ENCODE measurements at places on chromosomes 6 and 20.

GRCh38 chr6:34177181-34177591 lies 31.3 kb upstream of the GRM4 start:
- DNase-seq: no peak

GRCh38 chr6:154805288-154805911 lies 72.2 kb downstream of the SCAF8 start:
- DNase-seq: no peak

DNA sequence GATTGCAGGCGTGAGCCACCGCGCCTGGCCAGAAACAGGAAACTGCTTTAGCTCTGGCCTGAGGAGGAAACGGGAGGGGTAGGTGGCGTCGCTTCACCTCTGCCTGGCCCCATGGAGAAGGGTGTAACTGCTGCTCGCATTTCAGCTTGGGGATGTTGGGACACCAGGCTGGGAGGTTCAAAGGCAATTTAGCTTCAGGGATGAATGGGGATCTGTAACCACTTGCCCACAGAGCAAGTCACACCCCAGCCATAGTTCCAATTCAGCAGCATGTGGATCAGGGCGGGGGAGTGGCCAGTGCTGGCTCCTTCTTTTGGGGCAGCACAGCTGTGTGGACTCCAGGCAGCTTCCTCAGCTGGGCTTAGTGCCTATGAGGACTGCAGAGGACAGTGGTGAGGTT lies 34.8 kb upstream of the NUP153 start:
- DNase-seq: no peak

DNA sequence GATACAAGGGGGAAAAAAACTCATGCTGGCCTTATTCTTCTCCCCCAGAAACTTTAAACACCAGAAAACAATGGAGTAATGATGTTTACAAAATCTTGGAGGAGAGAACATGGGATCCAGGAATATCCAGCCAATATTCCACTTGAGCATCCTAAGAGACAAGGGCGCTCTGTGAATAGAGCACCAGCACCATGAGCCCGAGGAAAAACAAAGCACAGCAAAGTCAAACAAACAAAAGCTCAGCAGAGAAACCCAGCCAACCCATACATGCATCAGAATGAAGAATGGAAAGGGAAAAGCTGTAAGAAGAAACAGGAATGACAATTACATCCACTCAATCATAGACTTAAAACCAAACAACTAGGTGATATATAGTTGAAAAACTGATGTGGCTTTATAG lies 4.6 kb upstream of the NAA20 start:
- DNase-seq: no peak

- peak; percentile 30 for DNase-seq
Observed at GRCh38 chr20:43749734-43750294, 23.0 kb upstream of the GTSF1L start.

- DNase-seq: no peak
Observed at GRCh38 chr6:99091985-99092384, 144.2 kb upstream of the FBXL4 start.

DNA sequence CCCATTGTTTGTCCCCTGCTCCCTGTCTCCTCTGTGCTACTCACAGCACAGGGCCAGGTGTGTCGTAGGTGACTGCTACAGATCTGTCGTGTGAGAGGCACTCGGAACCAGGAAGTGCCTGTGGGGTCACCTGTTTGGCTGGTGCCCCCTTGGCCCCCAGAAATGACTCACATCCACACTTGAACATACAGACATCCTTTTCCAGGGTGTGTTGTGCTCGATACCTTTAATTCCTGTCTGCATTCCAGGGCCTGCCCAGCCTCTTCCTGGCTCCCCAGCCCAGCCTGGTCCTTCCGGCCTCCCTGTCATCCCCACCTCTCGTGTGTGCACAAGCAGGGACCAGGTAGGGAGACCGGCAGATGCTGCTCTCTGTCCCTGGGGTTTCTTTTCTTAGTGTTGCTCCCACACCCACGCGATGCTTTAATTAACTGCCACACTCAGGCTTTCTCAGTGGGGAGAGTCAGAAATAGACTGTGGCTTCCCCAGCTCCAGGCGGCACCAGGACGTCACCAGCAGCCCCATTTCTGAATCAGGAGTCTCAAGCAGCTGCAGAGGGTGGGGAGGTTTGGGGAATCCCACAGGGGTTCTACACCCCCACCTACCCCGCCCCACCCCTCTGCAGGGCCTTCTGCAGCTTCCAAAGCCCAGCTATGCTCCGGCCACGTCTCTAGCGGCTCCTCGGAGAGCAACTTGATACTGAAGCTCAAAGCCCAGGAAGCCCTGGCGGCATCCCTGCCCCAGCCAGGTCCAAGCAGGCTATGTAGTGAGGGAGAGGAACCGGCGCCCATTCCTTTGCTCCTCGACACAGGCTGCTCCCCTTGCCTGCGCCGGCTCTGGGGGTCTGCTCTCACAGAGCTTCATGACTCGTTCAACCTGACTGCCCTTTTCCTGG lies 102.2 kb downstream of the SYCP2 start:
- DNase-seq: no peak

DNA sequence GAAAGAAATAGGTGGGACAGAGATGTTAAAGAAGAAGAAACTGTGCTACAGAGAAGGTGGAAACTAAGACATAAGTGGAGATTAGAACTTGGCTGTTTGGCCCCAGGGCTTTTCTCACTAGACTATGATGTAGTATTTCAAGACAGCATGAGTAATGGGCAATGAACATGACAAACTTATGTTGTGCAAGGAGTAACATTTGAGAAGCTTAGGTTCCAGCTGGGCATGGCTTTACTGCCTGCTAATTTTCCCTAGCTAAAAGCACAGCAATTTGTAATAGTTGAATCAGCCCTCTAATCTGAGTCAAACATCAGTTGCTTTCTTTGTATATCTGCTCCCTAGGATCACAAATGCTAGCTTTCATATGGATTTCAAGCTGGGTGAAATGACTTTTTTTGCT lies 294.3 kb upstream of the BMP2 start:
- no peak for DNase-seq

DNA sequence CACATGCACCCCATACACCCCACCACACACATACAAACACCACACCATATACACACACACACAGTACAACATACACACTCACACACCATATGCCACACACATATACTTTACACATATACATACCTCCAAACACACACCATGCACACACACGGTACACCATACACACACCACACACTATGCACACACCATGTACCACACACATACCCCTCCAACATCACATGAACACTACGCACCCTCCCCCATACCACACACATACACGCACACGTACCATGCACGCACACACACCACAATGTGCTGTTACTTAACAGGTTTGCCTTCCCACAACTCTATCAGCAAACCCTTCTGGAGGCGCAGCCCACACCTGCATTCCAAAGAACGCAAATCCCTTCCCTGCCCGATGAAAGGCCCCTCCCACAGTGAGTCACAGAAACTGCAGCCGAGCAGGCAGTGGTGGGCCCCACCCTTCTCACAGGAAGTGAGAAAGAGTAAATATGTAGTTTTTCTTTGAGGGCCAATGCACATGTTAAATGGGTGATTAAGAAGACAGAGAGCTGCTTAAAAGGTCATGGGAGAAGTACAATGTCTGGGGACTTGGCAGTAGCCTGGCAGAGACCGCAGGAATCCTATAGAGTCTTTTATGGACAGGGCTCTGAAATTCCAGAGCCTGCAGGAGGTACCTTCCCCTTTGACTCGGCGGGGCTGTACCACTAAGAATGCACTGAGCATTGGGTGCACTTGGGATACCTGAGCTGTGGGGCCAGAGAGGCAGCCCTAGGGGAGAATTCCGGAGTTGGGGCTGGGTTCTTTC lies 34.1 kb upstream of the EZR start:
- no peak for DNase-seq

- DNase-seq: no peak
Observed at GRCh38 chr20:10218536-10219451, at the start of gene SNAP25. Gene SNAP25 (plus strand): TSS chr20:10218830. CDS start chr20:10275492, 56,662 bp downstream.

DNA sequence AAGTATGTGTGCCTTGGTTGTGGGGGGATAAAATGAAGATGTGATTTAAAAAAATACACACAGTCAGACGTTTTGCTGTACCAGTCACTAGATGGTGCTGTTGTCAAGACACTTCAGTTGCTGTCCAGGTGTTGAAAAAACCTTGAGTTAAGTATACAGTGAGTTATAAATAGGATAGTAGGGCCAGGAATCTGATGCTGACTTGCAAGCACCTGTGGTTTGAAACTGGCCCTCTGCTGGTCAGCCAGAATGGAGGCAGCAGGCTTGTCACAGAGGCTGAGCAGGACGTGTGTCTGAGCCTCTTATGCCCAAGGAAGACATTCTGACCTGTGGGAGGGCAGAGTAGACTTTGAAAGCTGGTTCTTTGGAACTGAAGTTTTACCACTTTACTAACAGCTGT lies 27.8 kb downstream of the RNF8 start:
- no peak for DNase-seq
